GM06990 (cell line): ENCODE measurements at places on chromosomes 12 and 14.

- no peak for DNase-seq
Observed at GRCh38 chr12:109632342-109632741, 58.7 kb downstream of the MVK start.

DNA sequence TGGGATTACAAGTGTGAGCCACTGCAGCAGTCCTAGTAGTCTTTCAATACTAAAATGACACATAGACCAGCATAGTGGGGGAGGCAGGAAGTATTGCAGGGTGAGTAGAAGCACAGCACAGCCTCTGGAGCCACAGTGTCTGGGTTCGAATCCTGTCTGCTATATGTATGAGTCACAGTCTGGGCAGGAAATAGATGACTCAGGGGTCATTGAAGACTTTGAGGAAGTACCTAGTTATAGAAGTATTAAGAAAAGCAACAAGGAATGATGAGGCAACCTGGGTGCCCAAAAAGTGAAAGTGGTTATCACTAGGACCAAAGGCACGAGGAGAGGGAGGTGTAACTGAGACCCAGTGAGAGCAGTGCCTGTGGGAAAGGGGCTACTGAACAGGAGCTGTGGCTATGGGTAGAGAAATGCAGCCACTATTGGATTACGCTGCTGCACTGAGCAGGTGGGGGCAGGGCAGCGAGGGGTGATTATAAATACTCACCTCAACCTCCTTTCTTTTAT, 124.0 kb downstream of the PDE3A start:
- peak; percentile 8 for DNase-seq

GRCh38 chr14:28163233-28163632, 603.4 kb upstream of the FOXG1 start:
- DNase-seq, result no peak

GRCh38 chr14:89479802-89480201, 62.8 kb upstream of the FOXN3 start:
- DNase-seq, result no peak
